ENCODE measurements at places on chromosomes 3 and 15. TPM values are rescaled to one million over a fixed set of nuclear protein-coding genes. Genes with fewer than 3 reads are reported as not detected.

WDR82 gene
- 62.9 TPM for total RNA-seq

FAM131A gene
- 16.4 TPM for total RNA-seq

CTXN2 gene
- total RNA-seq = 0.16 TPM

PLA2G4D gene
- total RNA-seq = 0.49 TPM

ERC2 gene
- 0.06 TPM for total RNA-seq

INSYN1 gene
- total RNA-seq = 0.98 TPM

PPP1R14D gene
- total RNA-seq = 186 TPM
